NCI-H748 treated with DMSO at 0.1 percent for 48 hours (cell line): ENCODE measurements at places on chromosomes 3 and 15.

DNA sequence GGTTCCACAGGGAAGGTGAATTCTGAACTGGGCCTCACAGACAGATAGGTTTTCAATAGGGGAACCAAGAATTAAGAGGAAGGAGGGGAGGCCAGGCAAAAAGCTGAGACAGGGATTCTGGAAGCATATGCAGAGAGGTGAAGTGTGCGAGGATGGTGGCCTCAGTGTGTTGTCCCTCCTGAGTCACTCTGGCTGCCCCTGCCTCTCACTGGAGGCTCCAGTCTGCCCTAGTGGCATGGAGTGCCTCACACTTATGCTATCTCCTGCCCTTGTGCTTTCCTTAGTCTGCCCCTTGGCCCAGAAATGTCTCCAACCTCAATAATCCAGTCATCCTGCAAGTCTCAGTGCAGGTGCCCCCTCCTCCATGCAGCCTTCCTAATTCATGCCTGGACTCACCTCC is 32.2 kb upstream of the RBP1 start:
- DNase-seq = no peak

GRCh38 chr15:60697750-60698149 is 218.8 kb upstream of the ICE2 start:
- DNase-seq = no peak

DNA sequence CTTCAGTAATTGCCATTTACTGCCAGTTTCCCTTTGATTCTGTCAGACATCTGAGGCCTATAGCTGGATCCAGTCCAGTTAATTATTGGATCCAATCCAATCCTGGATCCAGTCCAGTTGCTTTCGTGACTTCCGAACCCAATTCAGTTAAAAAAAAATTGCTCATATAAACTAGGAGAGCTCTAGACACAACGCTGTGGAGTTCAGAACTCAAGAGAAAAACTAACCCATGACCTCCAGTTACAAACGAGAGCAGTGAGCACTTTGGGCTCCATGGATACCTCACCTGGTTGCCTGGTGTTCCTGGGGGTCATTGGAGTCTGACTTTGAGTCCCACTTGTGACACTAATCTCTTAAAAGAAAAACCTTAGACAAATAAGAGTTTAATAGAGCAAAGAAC is 269.8 kb downstream of the THSD4 start:
- DNase-seq = no peak

DNA sequence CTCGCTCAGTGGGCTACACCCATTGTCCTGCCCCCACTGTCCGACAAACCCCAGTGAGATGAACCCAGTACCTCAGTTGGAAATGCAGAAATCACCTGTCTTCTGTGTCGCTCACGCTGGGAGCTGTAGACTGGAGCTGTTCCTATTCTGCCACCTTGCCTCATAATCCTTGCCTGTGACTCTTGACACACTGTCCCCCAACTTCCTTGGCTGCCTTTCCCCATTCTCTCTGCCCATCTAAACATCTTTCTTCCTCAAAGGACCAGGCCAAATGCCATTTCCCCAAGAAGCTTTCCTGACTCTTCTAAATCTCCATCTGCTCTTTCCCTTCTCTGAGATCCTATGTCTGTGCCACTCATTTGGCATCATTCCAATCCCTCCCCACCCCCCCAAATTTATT is 9.7 kb upstream of the CD80 start:
- no peak for DNase-seq

- DNase-seq = no peak
Measured at GRCh38 chr3:12585970-12586369, 29.1 kb downstream of the MKRN2 start.

DNA sequence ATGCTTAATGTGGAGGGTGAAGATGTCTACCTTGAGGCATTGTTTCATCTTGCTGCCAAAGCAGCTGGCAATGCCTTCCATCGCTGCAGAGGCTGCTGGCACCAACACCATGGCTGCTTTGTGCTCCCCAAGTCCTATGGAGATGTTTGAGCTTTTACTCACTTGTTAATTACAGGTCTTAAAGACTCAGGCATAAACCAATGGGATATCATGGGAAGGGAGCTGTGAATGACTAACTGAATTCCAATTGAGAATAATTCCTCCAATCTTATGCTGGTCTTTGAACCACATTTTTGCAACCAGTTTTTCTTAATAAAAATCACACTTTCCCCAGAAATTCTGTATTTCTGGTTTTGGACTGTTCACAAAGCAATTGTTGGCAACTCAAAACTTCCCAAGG is 762.0 kb downstream of the GBE1 start:
- DNase-seq = no peak
